Pancreas (tissue), 10 donors: ENCODE measurements at places on chromosomes 1 and 21.

DNA sequence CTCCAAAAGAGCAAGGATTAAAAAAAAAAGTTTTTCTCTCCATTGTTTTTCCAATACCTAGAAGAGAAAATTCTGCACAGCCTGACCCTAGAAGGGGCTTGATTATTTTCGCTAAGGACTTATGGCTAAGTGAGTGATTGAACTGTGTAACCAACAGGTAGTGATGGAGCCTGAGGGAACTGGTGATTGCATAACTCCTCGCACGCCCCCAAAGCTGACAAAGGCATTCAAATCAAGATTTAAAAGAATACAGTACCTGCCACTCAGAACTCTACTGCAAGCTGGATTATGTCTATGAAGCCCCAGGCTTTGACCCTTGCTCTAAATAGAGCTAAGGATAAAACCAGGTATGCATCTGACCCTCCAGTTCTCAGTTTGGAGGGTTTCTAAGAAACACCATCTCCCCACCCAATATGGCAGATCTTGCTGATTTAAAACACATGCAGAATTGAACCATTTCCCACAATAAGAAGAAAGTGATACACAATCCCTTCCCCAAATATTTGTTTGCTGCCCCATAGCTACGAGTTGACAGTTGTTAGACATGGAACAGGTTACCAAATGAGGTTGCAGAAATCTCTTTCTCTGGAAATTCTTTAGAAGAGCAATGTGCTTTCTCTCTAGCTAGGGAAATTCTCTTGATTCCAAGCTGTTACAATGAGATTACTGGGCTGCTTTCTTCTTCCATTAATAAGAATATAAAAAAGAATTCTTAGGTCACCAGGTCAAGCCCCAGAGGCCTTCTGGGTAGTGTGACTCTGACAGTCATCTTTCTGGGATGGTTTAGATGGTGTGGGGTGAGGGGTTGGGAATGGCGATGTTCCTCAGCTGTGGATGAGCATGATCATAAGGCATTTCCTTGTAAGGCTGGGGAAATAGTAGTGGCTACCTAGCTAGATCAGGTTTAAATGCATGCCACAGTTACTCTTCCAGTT is 35.1 kb downstream of the FGGY start:
- DNase-seq, result no peak

DNA sequence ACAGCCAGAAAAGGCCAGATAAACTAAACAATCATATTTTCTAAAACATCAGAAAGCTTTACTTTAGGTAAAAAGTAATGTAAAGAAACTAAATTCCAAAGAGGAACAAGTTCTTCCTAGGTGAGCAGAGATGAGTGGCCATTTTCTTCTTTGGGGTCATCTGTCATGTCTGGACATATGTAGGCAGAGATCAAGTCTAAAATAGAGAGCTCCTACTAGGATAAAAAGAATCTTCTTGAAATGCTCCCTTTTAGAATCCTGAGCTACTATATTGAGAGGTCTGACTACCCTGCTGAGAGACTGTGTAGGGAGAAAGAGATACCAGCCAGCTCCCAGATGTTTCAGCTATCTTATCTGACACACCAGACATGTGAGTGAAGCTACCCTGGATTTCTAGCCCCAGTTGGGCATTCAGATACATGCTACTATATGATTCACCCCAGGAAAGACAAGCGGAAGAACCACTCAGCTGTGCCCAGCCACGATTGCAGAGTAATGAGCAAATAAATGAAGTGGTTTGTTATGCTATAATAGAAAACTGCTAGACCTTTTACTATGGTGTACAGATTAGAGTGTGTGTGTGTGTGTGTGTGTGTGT is 80.1 kb downstream of the TTLL7 start:
- DNase-seq, result no peak

DNA sequence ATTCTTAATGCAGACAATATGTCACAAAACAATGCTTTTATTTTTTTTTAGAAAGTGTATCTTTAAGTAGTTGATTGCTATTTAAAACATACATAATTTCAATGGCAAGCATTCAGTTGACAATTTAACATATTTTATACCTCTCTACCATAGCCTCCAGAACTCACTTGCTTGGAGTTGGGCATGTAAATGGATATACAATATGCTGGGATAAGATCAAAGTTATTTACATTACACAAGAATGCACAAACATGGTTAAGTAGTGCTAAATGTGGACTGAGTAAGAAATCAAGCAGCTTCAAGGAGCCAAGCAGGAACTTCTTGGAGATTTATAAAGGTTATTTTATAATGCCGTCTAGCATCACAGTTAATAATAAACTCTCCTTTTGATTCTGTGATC is 17.0 kb downstream of the CLCA4 start:
- DNase-seq, result no peak

- DNase-seq, result no peak
Measured at GRCh38 chr1:167369933-167370332, 148.4 kb downstream of the CD247 start.

- DNase-seq, result no peak
Measured at GRCh38 chr1:234533034-234533891, 54.3 kb upstream of the TARBP1 start.

DNA sequence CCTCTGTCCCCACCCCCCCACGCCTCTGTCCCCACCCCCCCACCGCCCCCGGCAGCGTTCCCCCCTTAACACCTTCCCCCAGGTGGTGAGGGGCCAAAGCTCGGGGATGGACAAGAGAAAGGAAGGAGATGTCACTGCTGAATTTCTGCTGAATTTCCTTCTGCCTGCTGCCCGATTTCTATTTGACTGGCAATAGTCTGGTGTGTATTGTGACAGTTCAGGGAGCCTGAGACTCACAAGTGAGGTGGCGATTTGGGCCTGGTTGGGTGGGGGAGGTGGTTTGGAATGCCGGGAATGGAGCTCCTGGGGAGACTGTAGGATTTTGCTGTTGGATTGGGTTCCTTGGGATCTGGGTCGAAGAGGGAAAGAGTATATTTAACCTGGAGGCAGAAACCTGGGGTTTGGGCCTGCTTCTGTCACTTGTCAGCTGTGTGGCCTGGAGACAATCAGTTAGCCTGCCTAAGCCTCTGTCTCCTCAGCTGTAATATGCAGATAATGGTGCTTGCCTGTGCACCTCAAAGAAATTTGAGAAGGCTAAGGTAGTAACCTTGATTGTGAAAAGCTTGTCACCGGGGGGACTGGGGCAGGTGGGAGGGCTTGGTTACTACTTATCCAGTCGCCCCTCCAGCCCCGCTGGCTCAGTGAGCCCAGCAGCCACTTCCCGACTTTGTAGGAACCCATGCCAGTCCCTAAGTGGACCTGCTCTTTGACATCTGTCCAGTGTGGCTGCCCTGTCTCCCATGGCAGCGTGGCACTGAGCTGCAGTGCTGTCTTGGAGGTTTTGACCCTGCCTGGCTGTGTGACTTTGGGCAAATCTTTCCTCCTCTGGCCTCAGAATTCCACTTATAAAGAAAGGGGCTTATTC is 7.7 kb upstream of the LMNA start:
- DNase-seq, result no peak

- no peak for DNase-seq
Measured at GRCh38 chr21:17539323-17539722, 26.5 kb downstream of the CXADR start.
